A549 treated with AZD2906 at 1 μM for 4 hours (cell line): ENCODE measurements at places on chromosomes 6 and 20. TPM values are rescaled to one million over a fixed set of nuclear protein-coding genes. Genes with fewer than 3 reads are reported as not detected.

Gene CASS4
- total RNA-seq = 0.03 to 0.09 TPM (median 0.03 TPM) in 3 of 5 replicates, not detected in the others

Gene APCDD1L
- total RNA-seq = 0.03 to 0.20 TPM (median 0.06 TPM) in 5 replicates

Gene RNF182
- total RNA-seq = 2.6 to 3.2 TPM (median 3.1 TPM) in 5 replicates

Gene TDP2
- 26.0 to 31.1 TPM (median 27.1 TPM) in 5 replicates for total RNA-seq

Gene TMEM170B
- total RNA-seq = 0.72 to 0.96 TPM (median 0.85 TPM) in 5 replicates

Gene PRL
- not detected in 5 replicates for total RNA-seq

Gene CST3
- total RNA-seq = 240 to 466 TPM (median 438 TPM) in 5 replicates

Gene SOX18
- 1.6 to 2.9 TPM (median 2.6 TPM) in 5 replicates for total RNA-seq

Gene OPRM1
- total RNA-seq = not detected in 5 replicates

Gene MLIP
- total RNA-seq = 0.09 TPM in 1 of 5 replicates, not detected in the others

Gene TRIM10
- 0.01 TPM in 1 of 5 replicates, not detected in the others for total RNA-seq

Gene ARMC2
- 1.8 to 2.3 TPM (median 2.3 TPM) in 5 replicates for total RNA-seq

Gene DDO
- 0.06 to 0.14 TPM (median 0.11 TPM) in 4 of 5 replicates, not detected in the other for total RNA-seq

Gene C6orf132
- total RNA-seq = 3.4 to 4.0 TPM (median 3.9 TPM) in 5 replicates

Gene DEF6
- 0.03 to 0.08 TPM (median 0.06 TPM) in 4 of 5 replicates, not detected in the other for total RNA-seq

Gene TSHZ2
- not detected in 5 replicates for total RNA-seq

Gene GSTA3
- total RNA-seq = not detected in 5 replicates
